ENCODE measurements at places on chromosomes 7 and 10.
A peak's percentile ranks its signal among the peaks of the same experiment; 100 is the strongest.

GRCh38 chr10:15385552-15386455 lies 14.7 kb upstream of the FAM171A1 start:
- no peak for DNase-seq

DNA sequence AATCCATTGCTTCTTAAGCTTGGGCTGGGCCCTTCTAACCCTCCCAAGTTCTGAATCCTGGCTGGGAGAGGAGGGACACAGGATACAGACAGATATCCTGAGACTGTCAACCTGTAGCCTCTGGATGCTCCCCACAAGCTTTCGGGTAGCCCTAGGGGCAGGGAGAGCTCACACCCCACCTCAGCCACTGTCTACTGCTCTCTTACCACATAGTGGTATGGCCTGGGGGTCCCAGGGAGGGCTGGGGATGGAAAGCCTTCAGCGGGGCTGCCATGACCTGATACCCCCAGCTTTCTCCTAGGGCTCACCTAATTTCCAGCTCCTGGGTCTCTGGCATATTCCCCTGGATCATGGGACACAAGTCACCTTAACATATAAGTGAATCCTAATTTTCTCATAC lies 25.1 kb downstream of the CRHR2 start:
- no peak for DNase-seq

GRCh38 chr7:129644634-129645230 lies 33.2 kb downstream of the NRF1 start:
- DNase-seq, result no peak

DNA sequence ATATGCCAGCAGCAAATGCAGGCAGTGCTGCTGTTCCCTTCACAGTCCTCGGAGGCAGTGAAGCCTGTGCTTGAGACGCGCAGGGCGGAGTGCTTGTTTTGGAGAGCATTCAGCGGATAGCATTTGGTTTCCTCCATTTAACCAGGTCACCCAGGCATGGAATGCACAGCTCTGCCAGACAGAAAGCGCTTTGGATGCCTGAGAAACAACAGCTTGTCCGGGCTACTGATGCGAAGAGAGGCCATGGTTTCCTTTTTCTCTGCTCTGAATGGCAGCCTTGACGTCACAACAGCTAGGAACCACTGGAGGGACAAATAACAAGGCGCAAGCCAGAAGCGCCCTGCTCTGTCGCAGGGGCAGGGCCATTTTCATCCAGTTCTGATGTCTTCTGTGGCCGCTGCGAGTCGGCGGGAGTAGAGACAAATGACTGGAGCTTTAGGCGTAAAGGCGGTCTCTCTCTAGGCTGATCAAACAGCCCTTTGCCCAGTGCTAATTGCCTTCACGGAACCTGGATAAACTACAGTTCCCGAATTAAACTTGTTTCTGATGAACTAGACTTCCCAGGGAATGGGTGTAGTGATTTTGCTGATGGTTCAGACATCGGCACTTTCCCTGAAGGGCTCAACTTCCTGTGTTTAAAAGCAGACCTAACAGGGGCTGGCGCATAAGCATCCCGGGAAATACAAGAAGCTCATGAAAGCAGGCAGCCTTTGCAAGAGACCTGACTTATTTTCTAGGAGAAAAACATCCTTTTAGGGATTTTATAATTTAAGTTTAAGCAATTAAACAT lies 187.6 kb upstream of the KLF14 start:
- DNase-seq, result peak; percentile 92

DNA sequence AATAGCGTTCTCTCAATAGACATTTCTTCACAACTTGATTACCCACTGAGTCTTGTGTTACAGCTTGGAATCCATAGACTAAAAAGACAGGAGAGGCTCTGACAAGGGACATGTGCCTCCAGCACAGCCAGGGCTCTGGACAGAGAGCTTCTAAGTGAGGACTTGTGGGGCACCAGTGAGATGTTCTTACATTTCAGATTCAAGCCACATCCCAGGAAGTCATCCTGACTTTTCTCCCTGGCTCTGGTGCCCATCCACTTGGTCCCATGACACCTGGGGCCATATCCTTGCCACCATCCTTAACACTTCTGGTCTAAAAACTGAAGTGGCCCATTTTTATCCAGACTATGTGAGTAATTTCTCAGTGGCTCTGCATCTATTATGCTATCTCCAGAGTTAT lies 440.1 kb downstream of the TCERG1L start:
- DNase-seq, result no peak

GRCh38 chr7:148828965-148829364 lies 55.1 kb downstream of the EZH2 start:
- no peak for DNase-seq

GRCh38 chr7:132472463-132473120 lies 103.7 kb downstream of the PLXNA4 start:
- DNase-seq, result no peak

DNA sequence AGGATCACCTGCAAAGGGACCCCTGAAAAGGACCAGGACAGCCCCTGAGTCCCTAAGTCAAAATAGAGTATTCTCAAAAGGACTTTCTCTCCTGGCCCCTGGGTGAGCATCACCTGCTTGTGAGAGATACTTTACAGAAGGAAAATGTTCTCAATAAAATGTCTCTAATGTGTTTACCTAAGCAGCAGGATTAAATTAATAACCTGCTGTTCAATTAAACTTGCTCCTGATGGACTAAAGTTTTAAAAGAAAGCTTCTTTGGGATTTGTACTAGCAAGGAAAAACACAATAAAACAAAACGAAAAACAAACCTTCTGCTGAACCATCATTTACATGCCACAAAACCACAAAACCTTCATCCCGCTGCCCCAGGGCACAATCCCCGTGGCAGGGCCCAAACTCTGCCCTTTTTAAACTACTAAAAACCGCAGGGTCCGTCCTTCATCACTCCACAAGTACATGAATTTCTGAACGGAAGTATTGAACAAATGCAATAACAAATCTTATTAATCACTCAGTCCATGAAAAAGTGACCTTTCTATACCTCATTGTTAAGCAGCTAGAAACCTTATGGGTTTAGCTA lies 197.7 kb downstream of the TCERG1L start:
- no peak for DNase-seq

- DNase-seq, result no peak
These were observed 84.6 kb downstream of the ICA1 start for GRCh38 chr7:8177109-8177933.

- peak; percentile 68 for DNase-seq
These were observed 515 bp downstream of the BEND7 start for GRCh38 chr10:13528123-13528874.

DNA sequence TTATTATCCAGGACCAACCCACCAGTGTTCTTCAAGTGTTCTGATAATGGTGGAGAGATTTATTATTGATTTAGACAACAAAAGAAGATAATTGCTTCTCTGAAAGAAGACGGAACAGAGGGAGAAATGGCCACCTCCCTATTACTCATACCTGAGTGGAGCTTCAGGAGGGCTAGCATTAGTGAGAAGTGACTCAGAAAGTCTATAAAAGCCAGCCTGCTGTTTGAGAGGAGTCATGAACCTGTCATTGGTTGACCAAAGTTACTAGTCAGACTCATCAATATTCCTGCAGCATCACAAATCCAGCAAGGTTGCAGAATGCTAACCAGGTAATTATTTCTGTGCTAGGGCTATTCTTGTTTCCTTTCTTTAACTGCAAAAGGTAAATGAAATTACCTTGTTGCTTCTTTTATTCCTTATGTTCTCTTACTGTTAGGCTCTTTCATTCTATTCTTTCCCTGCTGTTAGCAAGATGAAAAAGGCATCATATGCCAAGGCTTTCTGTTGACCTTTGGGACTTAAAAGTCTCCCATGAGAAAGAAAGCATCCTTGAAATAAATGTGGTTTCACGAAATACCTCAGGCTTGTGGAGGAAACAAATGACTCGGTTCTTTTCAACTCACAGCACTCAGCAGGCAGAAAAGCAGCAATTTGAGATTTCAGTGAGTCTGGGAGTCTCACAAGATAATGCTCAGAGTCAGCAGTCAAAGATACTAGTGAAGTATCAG lies 256.4 kb upstream of the PHYHIPL start:
- peak; percentile 17 for DNase-seq

DNA sequence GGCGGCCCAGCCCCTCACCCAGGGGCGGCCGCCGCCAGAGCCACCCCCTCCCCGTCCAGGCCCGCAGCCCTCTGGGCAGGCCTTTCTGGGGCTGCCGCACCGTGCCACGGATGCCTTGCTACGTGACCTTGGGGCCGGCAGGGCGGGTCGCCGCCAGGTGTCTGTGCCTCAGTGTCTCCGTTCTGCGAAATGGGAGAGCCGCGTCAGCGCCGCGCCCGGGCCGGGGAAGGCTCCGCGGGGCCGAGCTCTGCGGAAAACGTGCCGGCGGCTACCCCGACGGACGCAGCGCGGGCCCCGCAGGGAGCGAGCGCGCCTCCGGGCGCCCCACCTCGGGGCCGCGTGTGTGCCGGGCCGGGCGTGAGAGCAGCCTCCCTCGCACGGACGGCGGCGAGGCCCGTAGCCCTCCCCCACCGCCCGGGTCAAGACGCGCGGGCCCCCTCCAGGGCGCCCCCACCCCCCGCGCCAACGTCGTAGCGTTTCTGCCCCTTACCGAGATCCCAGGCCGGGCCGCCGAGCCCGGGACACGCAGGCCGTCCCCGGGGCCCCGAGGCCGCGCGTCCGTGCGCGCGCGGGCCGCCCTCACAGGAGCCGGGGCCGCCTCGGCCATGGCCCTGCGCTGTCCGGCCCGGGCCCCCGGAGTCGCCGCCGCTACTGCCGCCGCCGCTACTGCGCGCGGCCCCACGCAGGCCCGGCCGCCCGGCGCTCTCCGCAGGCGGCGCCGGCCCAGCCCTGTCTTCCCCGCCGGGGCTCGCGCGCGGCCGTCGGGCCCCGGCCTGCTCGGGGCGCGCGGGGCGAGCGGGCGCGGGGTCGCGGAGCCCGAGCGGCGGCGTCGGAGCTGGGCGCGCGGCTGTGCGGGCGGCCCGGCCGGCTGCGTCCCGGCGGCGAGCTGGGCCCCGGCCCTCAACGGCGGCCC lies 1.1 kb downstream of the ZNF777 start:
- DNase-seq, result peak; percentile 34

DNA sequence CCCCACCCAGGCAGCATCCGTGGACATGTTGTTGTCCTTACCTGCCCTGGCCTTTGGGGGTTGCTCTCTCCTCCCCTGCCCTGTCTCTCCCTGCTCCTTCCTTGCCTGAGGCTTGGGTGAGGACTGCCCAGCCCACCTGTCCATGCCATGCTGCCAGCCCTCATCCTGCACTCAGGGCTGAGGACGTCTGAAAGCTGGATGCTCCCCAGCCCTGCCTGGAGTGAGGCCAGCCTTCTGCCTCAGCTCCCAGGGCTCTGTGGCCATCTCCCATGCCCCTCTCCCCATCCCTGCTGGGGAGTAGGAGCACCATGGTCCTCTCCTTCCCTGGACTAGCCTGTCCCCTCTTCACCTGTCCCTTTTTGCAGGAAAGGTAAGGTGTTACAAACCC lies 68.4 kb downstream of the RAMP3 start:
- no peak for DNase-seq

- no peak for DNase-seq
These were observed 11.3 kb upstream of the STMP1 start for GRCh38 chr7:135650831-135651573.

- no peak for DNase-seq
These were observed 35.0 kb downstream of the CNNM1 start for GRCh38 chr10:99364125-99364524.

DNA sequence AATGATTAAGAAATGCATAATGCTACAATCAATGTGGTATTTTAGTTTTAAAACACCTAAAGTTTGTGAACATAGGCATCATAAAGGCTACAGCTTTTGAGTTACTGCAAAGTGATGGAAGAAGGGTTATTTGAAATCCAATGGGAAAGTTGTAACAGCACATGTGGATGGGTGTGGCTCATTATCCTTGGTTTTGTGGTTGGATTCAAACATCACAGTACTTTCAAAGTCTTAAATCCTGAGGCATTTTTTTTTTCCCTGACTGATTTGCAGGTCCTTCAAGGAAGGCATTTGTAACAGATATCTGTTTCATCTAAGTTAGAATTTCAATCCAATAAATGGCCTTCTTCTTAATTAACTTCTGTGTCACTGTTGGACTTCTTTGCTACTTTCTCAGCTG lies 9.8 kb upstream of the SHTN1 start:
- no peak for DNase-seq

- no peak for DNase-seq
These were observed 12.5 kb upstream of the CDK6 start for GRCh38 chr7:92848851-92849250.

DNA sequence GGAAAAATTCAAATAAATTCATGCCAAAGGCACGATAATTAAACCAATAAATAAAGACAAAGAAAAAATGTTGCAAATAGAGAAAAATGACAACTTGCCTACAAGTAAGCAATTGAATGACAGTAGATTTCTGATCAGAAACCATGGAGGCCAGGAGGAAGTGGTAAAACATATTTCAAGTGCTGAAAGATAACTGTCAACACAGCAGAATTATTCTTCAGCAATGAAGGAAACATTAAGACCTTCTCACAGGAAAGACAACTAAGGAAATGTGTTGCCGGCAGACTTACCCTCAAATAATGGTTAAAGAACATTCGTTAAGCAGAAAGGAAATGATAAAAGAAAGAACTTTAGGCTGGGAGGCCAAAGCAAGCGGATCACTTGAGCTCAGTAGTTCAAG lies 30.4 kb downstream of the RUNDC3B start:
- DNase-seq, result no peak

- DNase-seq, result no peak
These were observed 169.0 kb upstream of the PHYHIPL start for GRCh38 chr10:59007307-59008025.

GRCh38 chr10:78371136-78371535 lies 337.5 kb downstream of the RPS24 start:
- peak; percentile 48 for DNase-seq

DNA sequence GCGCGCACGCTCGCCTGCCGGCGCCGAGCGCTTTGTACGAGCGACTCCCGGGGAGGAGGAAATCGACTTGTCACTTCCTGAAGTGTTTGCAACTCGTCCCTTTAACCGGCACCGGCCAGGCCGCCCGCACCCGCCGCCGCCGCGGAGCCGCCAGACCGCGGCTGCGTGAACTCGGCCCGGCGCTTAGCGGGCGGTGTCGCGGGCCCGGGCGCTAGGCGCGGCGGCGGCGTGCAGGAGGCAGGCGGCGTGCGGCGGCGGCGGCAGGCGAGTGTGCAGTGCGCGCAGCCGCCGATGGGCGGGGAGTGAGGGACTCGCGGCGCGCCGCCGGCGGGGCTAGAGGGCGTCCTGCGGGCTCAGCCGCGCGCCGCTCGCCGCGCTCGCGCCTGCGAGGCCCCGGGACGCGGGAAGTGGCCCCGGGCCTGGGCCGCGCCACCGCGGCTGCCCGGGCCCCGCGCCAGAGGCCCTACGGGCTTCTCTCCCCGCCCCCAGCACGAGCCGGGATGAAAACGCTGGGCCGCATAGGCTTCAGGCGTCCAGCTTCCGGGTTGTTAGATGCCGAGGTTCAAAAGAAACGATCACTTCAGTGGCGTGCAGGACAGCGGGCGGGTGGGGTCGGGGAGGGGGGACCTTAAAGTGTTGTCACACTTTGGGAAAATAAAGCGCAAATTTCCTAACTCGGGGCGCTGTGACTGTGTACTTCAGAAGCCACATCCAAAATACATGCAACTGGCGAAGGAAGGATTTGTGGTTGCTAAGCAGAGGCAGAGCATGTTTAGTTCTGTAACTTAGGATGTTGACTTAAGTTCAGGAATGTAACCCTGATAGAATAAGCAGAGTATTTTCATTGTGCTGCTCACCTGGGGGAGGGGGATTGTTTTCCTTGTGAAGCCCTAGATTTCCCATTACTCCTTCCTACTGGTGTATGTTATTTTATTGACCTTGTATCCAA lies at the start of gene FAM53B:
Gene FAM53B (minus strand): TSS at position 277 of the 949 bp plus-strand sequence. CDS start 37,665 bp downstream, outside the sequence.
- DNase-seq, result peak; percentile 69

Measured in retina (tissue), 1 donor.